ENCODE measurements at places on chromosomes 11 and 22.

DNA sequence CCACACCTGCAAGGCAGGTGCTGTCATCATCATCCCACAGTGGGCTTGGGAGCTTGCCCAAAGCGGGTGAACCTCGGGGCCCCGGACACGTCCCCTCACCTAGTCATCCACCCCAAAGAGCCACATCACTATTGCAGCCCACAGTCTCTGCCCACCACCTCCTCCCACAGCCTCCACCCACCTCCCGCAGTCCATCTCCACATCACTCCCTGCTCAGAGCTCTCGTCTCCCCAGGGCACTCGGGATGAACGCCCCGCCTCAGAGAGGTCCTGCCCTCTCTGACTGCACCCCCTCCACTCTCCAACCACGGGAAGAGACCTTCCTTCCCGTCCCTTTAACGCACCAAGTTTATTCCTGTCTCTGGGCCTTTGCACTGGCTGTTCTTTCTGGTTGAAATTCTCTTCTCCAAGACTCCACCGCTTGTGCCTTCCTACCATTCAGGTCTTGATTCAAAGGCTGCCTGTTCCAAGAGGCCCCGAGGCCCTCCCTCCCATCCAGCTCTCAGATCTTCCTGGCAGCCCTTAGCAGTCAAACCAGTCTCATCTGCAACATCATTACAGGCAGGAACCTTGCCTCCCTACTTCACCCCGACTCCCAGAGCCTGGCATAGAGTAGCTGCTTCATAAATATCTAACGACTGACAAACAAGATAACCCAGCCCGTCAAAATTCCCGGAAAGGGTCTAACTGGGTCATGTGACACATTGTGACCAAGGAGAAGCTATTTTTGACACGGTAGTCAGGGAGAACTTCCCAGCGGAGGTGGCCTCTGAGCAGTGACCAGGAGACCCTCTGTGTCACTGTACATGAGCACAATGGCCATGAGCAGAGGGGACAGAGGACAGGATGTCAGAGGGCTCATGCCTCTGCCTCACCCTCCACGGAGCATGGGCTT lies 11.1 kb downstream of the KCNJ4 start:
- no peak for DNase-seq

GRCh38 chr11:35944503-35945136 lies 758 bp downstream of the LDLRAD3 start:
- DNase-seq = no peak

- no peak for DNase-seq
Measured at GRCh38 chr11:122796128-122796717, 42.1 kb upstream of the CRTAM start.

DNA sequence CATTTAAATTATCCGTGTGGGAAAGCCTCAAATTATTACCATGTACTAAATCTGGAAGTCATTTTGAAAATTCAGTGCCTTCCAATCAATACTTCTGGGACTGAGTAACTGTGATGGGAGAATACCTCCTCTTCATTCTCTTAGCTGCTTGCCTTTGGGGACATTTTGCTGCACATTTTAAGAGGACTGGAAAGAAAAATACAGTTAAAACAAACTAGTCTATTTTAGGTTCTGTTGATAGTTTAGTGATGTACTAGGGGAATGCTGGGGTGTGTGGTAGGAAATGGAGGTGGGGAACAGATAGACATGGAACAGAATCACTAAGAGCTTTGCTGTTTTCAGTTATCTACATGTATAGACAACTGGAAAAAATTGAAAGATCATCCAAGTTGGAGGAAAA lies 65.7 kb upstream of the APOA1 start:
- DNase-seq = no peak

DNA sequence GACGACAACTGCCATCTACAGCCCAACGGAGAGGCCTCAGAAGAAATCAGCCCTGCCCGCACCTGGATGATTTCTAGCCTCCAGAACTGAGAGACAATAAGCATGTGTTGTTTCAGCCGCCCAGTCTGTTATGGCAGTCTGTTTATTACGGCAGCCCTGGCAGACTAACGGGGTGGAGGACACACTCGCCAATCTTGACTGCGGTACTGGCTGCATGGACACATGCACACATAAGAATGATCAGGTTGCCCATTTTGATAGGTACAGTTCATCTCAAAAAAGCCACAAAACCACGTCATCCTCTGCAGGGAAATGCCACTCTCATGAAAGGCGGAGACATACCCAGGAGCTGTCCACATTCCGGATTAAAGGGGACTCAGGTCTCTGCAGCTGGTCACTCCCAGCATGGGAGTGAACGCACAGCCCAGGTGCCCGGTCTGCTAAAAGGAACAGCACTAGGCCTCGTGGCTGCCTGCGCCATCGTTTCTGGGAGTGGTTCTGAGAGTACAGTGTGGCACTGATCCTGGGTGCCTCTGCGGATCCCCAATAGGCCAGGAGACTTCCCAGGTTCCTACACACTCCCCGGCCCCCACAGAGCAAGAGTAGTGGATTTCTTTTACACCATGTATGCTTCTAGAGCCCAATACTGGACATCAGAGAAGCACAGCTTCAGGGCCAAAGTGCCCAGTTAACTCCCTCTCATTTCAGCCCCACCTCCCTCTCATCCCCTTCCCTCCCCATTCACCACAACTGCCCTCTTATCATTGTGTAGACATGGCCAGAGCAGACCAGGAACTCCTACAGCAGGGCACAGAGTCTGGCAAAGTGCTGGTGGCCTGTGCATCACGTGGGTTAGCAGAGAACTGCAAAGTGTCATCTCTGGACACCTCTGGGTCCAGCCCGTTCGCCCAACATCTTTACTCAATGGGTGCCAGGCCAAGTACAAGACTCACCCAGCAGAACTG lies 11.7 kb upstream of the COMT start:
- no peak for DNase-seq

DNA sequence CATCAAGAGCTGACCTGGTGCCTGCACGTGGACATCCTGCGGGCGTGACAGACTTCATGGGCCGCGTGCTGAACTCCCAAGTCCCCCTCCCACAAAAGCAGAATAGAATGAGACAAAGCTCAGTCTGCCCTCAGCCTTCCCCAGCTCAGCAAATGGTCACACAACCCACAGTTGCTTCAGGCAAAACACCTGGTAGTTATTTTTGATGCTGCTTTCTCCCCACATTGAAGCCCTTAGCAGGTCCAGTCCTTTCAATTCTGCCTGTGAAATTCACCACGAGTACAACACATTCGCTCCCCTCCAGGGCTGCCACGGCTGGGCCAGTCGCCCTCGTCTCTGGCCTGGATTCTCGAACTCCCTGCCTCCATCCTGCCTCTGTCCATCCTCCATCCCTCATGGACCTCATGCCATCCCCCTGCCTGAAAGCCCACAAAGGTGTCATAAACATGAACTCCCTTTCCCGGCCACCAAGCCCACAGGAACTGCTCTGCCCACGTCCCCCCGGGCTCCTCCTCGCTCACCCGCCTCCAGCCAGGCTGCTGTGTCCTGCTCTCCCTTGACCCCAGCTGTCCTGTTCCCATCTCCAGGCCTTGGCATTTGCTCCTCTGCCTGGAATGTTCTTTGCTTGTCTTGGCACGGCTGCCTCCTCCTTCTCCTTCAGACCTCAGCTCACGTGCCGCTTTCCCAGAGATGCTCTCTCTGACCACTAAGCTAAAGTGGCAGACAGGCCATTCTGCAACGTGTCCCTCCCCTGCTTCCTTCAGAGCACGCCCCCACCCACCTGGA lies 42.1 kb downstream of the SCUBE1 start:
- no peak for DNase-seq

- no peak for DNase-seq
Measured at GRCh38 chr11:104899226-104899625, 966 bp upstream of the CASP12 start.

- peak; percentile 83 for DNase-seq
Measured at GRCh38 chr22:46070803-46071450, 79.4 kb upstream of the PPARA start.

- DNase-seq = no peak
Measured at GRCh38 chr11:2987881-2988861, 4.0 kb downstream of the NAP1L4 start.

DNA sequence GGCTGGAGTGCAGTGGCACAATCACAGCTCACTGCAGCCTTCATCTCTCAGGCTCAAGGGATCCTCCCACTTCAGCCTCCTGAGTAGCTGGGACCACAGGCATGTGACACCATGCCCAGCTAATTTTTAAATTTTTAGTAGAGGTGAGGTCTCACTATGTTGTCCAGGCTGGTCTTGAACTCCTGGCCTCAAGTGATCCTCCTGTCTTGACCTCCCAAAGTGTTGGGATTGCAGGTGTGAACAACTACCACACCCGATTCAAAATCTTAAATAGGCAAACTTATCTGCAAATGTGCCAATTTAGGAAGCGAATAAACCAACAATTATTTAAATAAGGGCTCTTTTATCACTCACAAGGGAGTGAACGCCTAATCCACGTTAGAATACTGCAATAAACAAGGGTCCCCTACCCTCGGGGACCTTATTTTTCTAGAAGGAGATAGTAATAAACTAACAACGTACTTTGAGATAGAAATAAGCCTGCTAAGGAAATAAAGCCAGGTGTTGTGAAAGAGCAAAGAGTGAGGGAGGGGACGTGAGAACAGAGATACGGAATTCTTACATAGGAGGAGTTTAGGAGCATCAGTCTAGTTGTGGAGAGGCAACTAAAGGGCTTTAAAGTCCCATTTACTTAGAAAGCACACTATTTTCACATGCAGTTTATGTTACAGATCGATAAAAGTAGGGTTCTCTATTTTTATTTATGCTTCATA lies 3.0 kb upstream of the WEE1 start:
- no peak for DNase-seq

GRCh38 chr11:34208266-34209135 lies 103.1 kb downstream of the NAT10 start:
- DNase-seq = peak; percentile 94

DNA sequence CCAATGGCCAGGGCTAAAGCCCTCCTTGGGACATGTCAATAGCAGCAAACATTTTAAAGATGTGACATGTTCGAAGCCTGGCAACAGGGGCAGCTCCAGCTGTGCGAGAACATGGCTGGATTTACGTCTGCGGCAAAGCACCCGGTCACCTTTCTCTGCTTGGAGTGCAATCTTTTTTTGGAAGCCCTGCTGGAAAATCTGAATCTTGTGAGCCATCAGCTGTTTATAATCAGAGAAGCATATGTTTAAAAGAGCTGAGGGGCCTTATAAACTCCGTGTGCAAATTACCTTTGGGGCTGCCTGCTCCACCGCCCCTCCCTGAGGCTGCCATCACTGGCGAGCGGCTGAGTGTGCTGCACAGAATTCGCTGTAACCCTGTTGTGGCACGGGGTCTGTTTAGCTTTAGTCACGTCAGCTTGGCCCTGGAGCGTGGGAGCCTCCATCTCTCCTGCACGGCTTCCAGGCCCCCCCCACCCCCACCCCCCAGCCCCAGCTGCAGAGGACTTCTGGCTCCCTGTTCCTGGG lies 9.0 kb upstream of the KCNQ1OT1 start:
- DNase-seq = no peak

- DNase-seq = no peak
Measured at GRCh38 chr11:87366346-87366745, 328.6 kb downstream of the TMEM135 start.

- peak; percentile 53 for DNase-seq
Measured at GRCh38 chr11:63609536-63609935, 4.7 kb downstream of the PLAAT3 start.

DNA sequence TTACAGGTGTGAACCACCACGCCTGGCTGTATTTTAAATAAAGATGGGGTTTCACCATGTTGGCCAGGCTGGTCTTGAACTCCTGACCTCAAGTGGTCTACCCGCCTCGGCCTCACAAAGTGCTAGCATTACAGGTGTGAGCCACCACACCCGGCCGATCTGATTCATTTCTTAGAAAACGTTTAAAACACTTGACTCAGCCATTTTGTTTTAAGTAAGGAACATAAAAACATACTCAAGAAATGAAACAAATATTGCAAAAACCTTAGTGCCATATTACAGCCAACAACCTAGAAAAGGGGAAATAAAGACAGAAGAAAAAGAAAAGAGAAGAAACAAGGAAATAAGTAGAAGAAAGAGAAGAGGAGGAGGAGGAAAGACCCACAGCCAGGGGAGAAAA lies 17.4 kb downstream of the LRFN4 start:
- DNase-seq = no peak

DNA sequence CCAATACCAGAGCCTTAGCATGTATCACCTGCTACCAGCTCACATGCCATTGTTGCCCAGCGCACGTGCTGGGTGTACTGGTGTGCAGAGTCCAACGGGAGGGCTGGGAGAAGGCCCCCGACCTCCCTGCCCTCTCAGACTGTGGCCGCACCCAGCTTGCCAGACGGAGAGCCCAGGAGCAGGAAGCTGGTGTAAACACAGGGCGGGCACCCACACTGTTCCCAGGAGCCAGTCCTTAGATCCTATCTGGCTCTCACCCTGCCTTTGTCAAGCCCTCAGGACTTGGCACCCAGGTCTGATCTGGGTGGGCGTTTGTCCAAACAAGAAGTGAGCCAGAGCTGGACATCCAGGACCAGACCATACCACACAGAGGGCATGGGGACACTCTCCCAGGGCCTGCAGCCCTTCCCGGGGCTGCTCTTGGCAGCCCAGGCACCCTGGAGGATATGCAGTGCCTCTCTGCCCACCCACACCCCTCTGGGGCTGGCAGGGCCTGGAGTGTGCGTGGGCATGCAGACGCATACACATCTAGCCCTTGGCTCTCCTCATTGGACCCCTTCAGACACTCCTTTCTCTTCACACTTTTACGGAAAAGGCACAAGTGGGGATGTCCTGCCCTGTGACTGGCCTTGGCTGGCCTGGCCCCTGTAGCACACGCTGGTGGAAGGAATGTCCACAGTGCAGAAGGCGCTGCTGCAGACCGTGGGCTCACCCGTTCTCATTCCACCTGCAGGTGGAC lies 19.9 kb upstream of the CLDN5 start:
- no peak for DNase-seq

- DNase-seq = no peak
Measured at GRCh38 chr11:112454841-112455240, 194.2 kb upstream of the PLET1 start.

GRCh38 chr11:69333879-69334278 lies 39.9 kb downstream of the MYEOV start:
- DNase-seq = no peak

DNA sequence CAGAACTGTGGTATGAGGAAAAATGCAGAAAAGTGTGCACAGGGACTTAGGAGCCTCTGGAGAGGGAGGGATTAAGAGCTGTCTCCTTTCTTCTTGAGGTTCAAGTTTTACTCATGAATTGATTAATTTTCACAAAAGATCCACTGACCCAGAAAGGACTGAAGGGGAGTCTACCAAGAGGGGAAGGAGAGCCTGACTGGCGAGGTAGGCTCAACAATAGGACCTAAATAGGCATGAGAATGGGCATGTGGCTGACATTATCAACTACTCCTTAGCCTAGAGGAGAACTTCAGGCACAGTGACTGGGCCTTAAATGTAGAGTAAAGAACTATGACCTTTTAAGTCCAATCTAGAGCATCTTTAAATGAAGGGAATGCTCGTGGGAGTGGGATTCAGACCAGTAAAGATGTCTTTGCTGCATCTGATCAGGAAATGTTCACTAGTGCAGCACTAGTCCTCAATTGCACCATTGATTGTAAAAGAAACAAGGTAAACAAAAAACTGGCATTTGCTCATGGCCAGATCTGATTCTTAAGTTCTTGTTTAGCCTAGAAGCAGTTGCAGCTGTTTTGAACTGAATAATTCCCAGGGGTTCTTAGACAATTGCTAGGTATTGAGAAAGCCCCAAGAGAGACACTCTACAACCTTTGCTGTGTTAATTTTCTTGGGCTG lies 135.6 kb downstream of the RAB38 start:
- DNase-seq = no peak

All from PC-9 (cell line).